ENCODE measurements at places on chromosomes 16 and 17.

DNA sequence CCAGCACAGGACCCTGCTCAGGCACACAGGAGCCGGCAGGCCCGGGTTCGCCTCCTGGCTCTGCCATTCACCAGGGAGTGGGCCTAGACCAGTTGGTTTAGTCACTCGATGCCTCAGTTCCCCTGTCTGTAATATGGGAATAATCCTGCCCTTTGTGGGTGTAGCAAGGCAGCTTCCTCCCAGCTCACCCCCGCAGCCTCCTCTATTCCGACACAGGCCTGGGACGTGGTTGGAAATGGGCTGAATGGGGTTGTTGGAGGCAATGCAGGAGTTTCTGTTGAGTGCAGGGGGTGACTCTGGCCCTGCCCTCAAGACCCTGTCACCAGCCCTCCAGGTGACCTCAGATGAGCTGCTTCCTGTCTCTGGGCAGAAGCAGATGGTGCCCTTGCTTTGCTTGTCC, 19.8 kb downstream of the SLC5A10 start:
- no peak for DNase-seq

- no peak for DNase-seq
Observed at GRCh38 chr17:50467114-50467854, 1.4 kb downstream of the CHAD start.

GRCh38 chr16:707062-707538, 1.5 kb upstream of the FBXL16 start:
- DNase-seq = no peak

DNA sequence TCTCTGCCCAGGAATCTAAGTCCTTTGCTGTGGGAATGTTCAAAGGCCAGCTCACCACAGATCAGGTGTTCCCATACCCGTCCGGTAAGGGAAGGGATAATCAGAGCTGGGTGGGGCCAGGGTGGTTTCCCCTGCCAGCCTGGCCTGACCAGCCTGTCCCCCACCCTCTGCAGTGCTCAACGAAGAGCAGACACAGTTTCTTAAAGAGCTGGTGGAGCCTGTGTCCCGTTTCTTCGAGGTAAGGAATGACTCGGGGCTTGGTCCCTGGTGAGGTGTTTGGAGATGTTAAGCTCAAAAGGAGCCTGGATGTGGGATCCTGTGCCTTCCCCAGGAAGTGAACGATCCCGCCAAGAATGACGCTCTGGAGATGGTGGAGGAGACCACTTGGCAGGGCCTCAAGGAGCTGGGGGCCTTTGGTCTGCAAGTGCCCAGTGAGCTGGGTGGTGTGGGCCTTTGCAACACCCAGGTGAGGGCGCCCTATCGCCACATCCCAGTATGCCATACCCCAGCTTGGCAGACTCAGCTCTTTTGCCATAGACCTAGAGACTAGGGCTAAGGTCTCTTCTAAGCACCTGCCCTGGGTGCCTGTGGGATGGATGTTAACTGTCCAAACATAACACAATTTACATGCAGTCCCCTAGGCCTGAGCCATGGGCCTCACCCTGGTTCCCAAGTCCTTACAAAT, 997 bp downstream of the ACADVL start:
- peak; percentile 86 for DNase-seq

DNA sequence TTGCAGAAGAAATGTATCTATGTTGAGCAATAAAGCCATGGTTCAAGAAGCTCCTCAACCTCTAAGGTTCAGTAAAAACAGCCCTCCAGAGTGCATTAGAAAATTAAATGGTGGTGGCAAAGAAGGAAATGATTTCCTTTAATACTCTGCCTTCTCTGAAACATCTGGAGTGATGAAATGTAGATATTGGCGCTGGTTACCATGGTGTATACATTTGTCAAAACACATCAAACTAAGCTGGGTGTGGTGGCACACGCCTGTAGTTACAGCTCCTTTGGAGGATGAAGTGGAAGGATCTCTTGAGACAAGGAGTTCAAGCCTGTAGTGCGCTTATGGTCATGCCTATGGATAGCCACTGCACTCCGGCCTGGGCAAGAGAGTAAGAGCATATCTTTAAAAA, 6.0 kb downstream of the CAPNS2 start:
- DNase-seq = no peak

- no peak for DNase-seq
Observed at GRCh38 chr16:28062847-28063521, 530 bp downstream of the GSG1L start.

Data from activated effector memory CD4-positive, alpha-beta T cell treated with anti-CD3 and anti-CD28 coated beads, Interleukin-2, amount 50 U/mL, for 16 hours (primary cell).